ENCODE measurements at places on chromosomes 7 and 10. TPM values are rescaled to one million over a fixed set of nuclear protein-coding genes. Genes with fewer than 3 reads are reported as not detected.

Gene KIF11
- total RNA-seq: 4.5 TPM

Gene NEUROG3
- total RNA-seq: not detected

Gene GPAM
- total RNA-seq: 8.6 TPM

Gene ASNS
- 154 TPM for total RNA-seq

Data from fibroblast of the aortic adventitia (primary cell).